ENCODE measurements at places on chromosomes 1 and 21. TPM values are rescaled to one million over a fixed set of nuclear protein-coding genes. Genes with fewer than 3 reads are reported as not detected.

GRCh38 chr1:201739492-201740085, 89.4 kb upstream of the IPO9 start:
- DNase-seq, result peak; percentile 42

DNA sequence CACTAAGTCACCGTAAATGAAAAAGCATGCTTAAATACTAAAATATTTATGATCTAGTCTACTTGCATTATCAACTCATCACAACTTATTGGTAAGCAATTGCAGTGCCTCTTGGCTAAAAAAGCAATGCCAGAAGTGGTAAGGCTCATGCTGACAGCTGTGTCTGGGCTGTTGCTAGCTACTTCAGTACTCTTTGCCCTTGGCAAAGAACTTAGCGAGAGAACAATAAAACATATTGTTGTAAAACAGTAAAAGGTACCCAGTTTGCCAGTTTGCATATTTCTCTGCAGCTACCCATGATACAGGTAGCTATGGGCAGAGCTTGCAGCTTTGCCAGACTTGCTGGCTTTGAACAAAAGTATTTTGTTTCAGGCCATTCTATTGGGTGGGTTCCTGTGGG, 73.1 kb downstream of the ATP6V1G3 start:
- no peak for DNase-seq

GRCh38 chr1:201543871-201544642, 5.1 kb downstream of the NAV1 start:
- DNase-seq, result no peak

GRCh38 chr1:115647919-115648650, 6.3 kb downstream of the VANGL1 start:
- DNase-seq, result no peak

- DNase-seq, result peak; percentile 89
Measured at GRCh38 chr1:48005253-48006117, 8.3 kb upstream of the TRABD2B start.

DNA sequence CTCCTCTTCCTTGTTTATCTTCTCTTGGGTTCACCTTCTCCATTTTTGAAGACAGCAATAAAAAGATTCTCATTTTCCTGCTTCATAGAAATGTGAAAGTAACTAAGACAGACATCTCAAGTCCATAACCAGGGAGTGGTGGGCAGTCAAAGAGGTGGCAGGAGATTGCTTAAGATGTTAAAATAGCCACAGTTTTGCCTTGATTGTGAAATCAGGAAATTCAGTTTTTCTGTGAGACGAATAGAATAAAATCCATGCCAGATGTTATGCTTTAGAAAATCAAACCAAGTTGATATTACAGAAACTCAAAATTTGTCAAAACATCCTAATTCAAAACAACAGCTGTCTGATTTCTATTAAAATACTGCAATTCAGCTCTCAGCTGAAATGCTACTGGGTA, 57.2 kb downstream of the TNN start:
- no peak for DNase-seq

GRCh38 chr1:202275061-202275770, 66.5 kb downstream of the UBE2T start:
- no peak for DNase-seq

DNA sequence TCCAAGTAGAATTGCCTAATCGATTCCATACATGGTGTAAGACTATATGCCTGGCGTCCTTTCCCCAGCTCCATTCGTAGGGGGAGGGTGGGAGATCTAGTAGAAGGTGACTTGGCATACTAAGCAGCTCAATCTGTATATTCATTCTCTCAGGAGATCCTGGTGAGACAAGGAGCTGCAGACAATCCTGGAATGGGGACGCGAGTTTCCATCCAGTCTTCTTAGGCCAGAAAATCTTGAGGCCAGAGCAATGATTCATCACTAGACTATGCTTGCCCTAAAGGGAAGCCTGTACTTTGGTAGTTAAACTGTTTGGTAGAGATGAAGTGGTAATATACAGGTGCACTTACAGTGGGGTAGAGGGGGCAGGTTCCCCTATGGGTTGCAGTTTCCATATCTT, 468.7 kb downstream of the ADGRL2 start:
- no peak for DNase-seq

The HENMT1 gene
- 9.5 TPM for polyA plus RNA-seq

The TDRD5 gene
- polyA plus RNA-seq, result 0.40 TPM

The SH2D1B gene
- 2.1 TPM for polyA plus RNA-seq

The KAZN gene
- 30.4 TPM for polyA plus RNA-seq

The GPR157 gene
- polyA plus RNA-seq, result 27.8 TPM
